ENCODE measurements at places on chromosomes 16 and 17. TPM values are rescaled to one million over a fixed set of nuclear protein-coding genes. Genes with fewer than 3 reads are reported as not detected.

GRCh38 chr16:51138178-51138577 lies 12.9 kb downstream of the SALL1 start:
- no peak for DNase-seq

The NPIPA3 gene
- polyA plus RNA-seq = 5.2 TPM

The PITPNM3 gene
- polyA plus RNA-seq = 9.6 TPM

DNA sequence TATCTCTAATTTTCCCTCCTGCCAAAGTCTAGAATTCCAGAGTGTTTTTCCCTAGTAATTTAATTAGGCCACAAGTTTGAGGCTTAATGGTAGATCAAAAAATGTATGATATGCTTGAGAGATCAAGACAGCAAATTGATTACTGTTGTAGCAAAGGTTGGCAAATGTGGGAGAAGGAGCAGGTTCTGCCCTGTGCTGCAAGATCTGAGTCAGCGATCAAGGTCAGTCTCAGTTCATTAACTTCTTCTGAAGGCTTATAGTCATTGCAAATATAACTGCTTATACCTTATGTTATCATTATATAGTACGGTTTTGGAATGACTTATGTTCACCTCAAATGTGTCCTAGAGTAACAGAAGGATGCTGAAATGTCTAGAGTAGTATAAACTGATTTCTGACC lies 231.1 kb upstream of the TBX2 start:
- DNase-seq = no peak

The CD300C gene
- polyA plus RNA-seq = 0.26 TPM

- DNase-seq = no peak
Observed at GRCh38 chr17:36975922-36976515, 27.3 kb downstream of the AATF start.

DNA sequence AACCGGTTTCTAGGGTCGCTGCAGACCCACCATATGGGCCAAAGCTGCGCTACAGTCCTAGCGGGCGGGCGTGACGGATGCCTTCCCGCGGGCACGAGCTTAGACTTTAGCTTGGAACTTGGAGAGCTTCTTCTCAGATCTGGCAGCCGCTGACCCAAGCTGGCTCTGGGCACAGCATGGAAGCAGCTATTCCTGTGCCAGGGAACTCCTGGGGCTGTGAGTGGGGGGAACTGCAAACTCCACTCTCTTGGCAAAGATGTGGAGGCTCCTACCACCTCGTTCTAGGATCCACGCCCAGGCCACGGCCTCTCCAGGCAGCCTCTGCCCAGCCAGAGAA lies 8.8 kb downstream of the FAAP100 start:
- DNase-seq = no peak

DNA sequence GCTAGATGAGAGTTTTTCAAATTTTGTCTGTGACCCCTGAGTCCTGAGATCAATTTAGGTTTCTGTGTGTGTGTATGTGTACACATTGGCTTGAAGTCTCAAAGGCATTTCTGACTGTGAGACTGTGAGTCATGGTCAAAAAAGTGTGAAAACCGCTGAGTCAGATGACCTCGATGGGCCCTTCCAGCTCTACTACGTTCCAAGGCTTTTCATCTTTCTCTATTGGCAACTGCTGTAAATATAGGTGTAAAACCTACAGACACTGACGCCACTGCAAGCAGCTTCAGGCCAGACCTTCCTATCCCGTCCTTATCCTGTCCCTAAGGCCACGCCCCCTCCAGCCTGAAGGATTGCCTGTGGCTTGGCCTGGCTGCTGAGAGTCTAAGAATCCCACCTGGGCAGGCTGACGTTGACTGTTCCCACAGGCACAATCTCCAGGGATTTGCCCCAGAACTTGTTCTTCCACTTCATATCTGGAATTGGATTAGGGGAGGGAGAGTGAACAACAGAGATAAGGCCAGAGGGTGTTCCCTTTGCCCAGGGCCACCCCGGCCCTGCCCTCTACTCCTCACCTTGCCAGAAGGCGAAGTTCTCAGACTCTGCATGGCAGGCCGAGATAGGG lies 11.3 kb downstream of the OSBPL7 start:
- no peak for DNase-seq

DNA sequence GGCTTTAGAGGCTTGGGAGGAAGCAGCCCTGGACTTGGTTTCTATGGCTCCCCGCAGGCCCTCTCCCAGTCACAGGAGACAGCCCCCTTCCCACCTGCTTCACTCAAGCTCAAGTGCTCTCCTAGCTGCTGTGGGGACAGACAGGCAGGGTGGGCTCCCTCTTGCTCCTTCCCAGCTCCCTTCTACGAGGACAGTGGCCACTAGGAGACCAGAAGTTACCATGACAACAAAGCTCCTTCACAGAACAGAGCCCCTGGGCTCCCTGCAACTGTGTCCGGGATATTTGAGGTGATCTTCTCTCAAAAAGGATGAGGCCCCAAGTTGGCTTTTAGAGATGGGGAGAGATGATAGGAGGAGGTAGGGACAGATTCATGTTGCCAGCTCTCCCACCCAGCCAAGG lies 116.3 kb downstream of the AMFR start:
- no peak for DNase-seq

DNA sequence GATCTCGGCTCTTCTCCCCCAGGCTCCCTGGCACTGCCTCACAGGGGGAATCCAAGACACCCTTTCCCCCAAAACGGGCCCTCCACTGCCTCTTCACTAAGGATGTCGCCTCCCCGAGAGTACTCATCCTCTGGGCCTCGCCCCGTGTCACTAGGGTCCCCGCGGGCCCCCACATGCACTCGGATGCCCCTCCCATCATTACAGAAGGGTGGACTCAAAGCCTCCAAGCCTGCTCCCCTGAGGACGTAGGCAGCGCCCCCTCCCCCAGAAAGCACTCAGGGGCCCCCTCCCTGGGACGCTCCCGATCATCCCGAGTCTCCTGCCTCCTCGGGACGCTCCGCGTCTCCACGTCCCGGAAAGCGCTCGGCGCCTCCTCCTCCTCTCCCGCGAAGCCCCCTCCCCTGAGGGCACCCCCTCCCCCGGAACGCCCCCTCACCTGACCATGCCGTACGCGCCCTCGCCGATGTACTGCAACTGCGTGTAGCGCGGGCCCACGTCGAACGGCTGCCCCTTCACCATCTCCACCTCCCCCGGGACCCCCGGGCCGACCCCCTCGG lies 338 bp downstream of the MAPK3 start:
- DNase-seq = no peak

The KRTAP2-4 gene
- polyA plus RNA-seq = not detected

DNA sequence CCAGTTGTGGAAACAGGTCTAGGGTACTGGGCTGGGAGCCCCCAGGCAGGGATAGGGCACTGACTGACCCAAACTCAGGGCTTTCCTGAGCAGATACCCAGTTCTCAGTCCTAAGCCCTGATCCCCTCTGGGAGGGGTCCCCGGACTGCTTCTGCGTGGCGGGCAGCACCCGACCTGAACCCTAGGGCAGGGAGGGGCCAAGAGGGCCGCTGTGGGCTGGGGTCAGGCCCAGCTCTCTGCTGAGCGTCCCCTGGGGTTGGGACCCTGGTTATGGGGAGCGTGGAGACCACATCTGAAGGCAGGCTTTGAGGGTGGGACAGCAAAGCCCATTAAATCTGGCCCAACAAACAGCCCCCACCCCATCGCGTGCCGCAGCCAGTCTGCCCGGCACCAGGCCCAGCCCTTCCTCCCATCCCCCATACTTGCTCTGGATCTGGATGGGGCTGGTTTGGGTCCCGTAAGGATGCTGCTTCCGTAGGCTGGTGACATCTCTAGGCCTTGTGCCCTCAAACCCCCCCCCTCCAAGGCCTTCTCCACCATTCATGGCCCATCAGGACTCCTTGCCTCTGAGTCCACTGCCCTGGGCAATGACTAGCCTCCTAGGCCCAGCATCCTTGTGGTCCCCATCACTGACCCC lies 691 bp upstream of the FAM83G start:
- no peak for DNase-seq

GRCh38 chr17:10612957-10613744 lies 44.0 kb downstream of the MYH3 start:
- DNase-seq = no peak

DNA sequence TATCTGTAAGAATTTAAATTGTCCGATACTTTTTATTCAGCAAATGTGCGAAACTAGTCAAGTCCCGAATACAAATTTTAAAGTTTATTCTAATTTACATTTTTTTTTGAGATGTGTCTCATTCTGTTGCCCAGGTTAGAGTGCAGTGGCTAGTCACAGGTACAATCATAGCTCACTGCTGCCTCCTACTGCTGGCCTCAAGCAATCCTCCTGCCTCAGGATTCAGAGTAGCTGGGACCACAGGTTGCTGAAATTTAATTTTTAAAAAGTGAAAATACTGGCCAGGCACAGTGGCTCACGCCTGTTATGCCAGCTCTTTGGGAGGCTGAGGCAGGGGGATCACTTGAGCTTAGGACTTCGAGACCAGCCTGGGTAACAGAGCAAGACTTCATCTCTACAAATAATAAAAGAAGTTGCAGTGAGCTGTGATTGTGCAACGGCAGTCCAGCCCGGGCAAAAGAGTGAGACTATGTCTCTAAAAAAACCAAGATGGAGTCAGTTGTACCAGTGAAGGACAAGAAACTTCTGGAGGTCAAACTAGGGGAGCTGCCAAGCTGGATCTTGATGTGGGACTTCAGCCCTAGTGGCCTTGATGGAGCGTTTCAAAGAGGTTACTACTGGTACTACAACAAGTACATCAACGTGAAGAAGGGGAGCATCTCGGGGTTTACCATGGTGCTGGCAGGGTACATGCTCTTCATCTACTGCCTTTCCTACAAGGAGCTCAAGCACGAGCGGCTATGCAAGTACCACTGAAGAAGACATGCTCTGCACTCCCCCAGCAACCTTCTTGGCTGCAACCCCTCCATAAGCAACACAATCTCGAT lies 5.6 kb downstream of the POLG2 start:
- DNase-seq = no peak

The WNT9B gene
- 14.9 TPM for polyA plus RNA-seq

GRCh38 chr16:56783344-56783743 lies 53.4 kb downstream of the NUP93 start:
- DNase-seq = no peak

The WSCD1 gene
- polyA plus RNA-seq = 11.8 TPM

The SCNN1G gene
- 45.0 TPM for polyA plus RNA-seq

The GDPD3 gene
- 17.5 TPM for polyA plus RNA-seq

- no peak for DNase-seq
Observed at GRCh38 chr17:5194346-5194745, 2.7 kb upstream of the ZNF594 start.

The TNFRSF17 gene
- 0.43 TPM for polyA plus RNA-seq

DNA sequence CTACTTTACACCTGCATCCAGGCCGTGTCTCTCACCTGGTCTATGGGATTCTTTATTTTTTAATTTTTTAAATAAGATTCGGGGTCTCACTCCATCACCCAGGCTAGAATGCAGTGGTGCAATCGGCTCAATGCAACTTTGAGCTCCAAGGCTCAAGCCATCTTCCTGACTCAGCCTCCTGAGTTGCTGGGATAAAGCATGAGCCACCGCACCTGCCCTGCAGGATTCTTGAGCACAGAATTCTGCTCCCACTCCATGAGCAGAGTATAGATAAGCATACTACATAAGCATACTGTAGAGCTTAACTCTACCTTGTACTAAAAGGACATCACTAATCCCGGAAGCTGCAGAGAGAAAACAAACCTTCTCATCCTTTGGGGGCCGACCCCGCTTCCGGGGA lies 15.5 kb downstream of the GLYR1 start:
- no peak for DNase-seq

The SPSB3 gene
- 35.9 TPM for polyA plus RNA-seq

DNA sequence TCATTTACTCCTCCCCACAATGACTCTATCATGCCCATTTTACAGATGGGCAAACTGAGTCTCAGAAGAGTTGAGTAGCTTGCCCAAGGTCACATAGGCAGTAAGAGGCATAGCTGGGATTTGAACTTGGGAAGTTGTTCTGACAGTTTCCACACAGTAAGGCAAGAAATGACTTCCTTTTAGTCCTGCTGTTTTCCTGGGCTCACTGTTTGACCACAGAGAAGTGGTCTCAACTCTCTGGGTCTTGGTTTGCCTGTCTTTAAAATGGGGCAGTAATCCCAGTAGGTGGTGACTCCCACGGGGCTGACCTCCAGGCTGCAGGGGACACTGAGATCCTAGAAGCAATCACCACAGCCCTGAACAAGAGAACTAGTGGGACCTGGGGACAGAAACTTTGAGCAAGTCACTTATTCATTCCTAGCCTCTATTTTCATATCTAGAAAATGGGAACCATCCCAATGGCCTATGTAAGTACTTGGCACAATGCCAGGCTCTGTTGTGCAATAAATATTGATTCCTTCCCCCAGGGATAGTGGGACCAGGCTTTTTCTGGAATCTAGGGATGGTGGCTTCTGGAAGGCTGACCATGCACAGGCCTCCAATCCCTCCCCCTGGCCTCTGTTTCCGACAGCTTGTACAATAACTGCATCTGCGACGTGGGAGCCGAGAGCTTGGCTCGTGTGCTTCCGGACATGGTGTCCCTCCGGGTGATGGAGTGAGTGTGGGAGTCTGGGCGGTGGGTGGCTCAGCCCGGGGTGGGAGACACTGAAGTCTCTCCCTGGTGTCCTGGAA lies 20.5 kb downstream of the DEXI start:
- DNase-seq = no peak

DNA sequence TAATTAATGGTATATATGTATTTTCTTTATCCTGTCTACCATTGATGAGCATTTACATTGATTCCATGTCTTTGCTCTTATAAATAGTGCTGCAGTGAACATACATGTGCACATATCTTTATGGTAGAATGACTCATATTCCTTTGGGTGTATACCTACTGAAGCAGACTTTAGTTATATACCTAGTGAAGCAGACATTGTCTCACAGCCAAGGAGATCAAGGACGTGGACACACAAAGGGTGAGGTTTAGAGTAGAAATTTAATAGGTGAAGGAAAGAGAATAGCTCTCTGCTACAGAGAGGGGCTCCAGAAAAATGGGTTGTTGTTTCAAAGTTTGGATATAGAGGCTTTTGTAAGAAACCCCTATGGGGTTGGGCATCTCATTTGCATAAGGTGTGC lies 700.3 kb downstream of the CDH11 start:
- DNase-seq = no peak

DNA sequence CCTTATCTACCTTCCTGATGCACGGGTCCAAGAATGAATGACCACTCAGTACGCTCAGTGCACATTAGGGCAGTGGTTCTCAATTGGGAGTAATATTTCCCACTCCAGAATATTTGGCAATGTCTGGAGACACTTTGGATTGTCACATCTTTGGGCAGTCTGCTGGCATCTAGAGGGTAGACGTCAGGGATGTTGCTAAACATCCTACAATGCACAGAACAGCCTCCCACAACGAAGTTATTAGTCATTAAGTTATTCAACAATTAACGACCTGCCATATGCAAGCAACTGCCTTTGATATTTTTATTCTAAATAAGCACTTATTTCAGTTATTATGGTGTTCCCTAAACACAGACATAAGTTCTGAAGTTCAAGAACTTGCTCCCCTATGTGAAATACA lies 669.3 kb downstream of the TOX3 start:
- DNase-seq = no peak

The RMI2 gene
- polyA plus RNA-seq = 38.9 TPM

The ADCY9 gene
- polyA plus RNA-seq = 8.0 TPM

The LPCAT2 gene
- 11.7 TPM for polyA plus RNA-seq

- no peak for DNase-seq
Observed at GRCh38 chr16:80113873-80114574, 426.8 kb upstream of the DYNLRB2 start.

The DLX3 gene
- polyA plus RNA-seq = 1.2 TPM

- no peak for DNase-seq
Observed at GRCh38 chr16:12786081-12786480, 17.6 kb downstream of the CPPED1 start.

Data from left renal pelvis (tissue), 4 donors.